ENCODE measurements at places on chromosomes 7 and 10.

GRCh38 chr7:94250124-94250523, 144.6 kb upstream of the COL1A2 start:
- no peak for DNase-seq

DNA sequence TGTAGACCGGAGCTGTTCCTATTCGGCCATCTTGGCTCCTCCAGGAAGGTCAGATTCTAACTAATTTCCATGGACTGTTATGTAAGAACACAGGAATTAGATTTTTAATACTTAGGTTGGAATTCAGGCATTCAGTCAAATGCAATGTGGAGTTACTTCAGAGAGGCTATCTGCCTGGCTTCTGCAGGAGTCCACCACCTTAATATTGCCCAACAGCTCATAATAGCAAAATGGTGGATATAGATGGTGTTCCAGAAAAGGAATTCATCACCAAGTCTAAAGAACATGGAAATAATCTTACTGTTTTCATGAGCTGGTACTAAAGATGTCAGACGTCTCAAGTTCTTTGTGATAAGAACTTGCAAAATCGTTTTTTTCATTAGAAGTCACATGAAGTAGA, 39.5 kb downstream of the CRHR2 start:
- peak; percentile 23 for DNase-seq

- DNase-seq = no peak
Observed at GRCh38 chr10:34711500-34711899, 103.6 kb downstream of the PARD3 start.

DNA sequence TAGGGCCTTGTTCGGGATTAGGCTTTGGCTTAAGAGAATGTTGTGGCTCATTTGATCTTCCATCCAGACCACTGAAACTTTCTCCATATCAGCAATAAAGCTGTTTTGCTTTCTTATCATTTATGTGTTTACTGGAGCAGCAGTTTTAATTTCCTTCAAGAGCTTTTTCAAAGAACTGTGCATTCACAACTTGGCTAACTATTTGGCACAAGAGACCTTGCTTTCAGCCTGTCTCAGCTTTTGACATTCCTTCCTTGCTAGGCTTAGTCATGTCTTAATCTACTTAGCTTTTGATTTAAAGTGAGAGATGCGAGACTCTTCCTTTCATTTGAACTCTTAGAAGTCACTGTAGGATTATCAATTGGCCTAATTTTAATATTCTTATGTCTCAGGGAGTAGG, 19.1 kb upstream of the AKR1B1 start:
- DNase-seq = no peak

DNA sequence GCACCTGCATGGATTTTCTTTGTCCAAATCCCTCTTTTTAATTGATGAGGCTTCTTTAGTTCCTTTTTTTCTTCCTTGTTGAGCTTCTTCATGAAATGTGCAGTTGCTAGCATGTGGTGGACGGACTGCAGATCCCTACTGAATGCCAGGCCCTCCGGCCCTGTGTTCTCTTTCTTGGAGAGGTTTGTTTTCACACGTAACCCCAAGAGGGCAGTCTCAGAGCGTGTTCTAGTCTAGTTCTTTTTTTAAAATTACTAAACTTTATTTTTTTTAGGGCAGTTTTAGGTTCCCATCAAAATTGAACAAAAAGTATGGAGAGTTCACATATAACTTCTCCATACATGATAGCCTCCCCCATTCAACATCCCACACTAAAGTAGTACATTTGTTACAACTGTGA, 190.0 kb downstream of the CFTR start:
- peak; percentile 11 for DNase-seq

DNA sequence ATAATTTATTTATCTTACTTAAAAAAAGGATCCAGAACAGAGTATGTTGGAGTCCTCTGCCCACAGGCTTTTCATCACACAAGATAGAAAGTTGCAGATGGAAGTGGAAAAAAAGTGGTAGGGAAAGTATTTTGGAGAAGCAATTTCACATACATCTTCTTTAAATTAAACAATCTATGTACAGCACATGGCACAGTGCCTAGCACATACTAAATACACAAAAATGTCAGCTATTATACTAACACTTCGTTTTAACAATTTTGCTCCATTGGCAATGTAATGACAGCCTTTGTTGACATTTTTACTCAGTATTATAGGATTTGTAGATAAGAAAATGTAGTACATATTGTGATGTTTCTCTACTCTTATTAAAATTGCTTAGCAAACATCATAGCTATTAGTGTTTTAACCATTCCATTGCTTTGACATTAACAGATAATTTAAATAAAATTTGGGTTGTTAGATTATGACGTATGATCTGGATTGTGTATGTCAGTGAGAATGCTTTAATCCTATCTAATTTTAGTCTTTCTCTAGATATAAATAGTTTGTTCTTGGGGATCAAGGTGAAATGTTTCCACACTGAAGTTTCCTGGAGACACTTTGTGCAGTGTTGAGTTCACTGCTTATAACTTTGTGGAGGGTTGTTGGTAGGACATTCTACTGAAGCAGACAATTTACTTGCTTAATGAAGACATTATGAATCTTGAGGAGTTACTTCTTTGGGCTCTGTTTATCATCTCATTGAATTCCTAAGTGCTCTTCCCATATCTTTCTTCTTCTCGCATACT, 202.8 kb upstream of the DKK1 start:
- DNase-seq = no peak

DNA sequence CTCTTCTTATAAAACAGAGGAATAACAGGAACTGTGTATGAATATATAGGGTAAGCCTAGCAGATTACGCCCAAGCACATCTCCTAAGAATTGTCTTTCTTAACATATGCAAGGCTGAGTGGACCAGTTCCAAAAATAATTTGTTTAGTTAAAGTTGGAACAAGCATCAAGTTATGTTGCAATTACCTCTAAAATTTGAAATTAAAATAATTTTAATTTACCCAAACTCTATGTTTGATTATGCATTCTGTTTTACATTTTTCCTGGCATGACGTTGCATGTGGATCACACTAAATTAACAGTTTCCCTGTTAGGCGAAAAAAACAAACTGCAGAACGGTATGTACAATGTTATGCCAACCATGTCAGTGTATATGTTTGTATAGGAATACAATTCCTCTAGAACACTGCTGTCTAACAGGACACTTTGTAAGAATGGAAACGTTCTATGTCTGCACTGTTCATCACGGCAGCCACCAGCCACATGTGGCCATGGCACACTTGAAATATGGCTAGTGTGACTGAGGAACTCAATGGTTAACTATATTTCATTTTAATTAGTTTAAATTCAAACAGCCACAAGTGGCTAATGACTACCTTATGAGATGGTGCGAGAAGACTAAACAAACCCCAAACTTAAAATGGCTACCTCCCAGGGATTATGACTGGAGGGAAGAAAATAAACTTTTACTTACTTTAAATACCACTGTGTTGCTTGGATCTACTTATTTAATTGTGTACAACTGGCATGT, 281.1 kb upstream of the KLF14 start:
- DNase-seq = no peak

DNA sequence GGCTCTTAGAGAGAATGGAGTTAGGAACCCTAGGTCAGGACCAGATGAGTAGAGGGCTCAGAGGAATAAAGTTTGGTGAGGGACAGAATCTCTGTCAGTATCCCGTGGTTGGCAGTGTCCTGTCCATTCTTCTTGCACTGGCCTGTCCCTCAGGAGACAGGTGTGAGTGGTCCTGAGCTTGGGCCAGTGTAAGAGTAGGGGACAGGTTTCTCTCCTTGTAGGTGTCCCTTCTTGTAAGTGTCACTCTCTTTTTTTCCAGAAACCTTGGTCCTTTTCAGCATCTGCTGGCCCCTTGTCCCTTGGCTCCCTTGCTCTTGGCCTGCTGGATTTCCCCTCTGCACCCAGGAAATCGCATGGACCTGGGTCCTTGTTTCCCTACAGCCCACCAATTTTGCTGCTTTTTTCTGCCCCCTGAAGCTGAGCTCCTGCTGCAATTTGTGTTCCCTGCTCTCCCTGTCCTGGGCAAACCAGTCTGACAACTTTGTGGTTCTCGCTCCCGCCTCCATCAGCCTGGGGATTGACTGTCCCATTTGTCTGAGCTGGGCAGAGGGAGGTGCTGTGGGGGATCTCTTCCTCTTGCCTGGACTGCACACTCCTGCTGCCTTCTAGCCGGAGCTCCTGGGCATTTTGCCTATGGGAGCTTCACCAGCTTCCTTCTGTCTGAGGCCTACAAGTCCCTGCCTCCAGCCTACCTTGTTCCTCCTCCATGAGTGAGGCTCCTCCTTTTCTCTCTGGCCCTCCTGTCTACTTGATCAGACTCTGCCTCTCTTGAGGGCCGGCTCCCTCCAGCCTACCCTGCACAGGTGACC, 6.5 kb downstream of the TSPAN14 start:
- peak; percentile 72 for DNase-seq

DNA sequence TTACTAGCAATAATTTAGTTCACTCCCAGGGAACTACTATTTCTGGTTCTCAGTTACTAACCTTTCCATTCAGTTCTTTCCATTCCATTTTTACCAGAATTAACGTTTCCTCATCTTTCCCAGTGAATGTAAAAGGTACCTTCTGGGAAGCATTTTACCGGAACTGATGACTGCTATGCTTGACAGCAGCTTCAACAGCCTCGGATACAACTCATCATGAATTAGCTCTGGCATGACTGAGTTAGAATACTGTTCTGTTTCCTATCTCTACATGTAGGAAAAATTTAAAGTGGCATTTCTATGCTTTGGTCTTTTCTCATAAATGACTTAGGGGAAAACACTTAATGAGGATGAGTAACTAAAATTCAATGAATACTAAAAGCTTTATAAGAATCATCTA, 18.6 kb downstream of the TAS2R41 start:
- no peak for DNase-seq

DNA sequence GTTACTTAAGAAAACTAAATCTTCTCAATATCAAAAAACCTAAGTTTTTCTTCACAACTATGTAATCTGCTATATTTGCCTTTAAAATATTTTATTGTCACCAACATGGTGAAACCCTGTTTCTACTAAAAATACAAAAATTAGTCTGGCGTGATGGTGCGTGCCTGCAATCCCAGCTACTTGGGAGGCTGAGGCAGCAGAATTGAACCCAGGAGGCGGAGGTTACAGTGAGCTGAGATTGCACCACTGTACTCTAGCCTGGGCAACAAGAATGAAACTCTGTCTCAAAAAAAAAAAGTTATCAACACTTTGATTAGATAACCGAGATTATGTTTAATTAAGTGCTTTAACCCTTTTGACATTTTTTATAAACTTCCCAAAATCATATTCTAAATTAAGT, 28.3 kb upstream of the CLDN4 start:
- no peak for DNase-seq

DNA sequence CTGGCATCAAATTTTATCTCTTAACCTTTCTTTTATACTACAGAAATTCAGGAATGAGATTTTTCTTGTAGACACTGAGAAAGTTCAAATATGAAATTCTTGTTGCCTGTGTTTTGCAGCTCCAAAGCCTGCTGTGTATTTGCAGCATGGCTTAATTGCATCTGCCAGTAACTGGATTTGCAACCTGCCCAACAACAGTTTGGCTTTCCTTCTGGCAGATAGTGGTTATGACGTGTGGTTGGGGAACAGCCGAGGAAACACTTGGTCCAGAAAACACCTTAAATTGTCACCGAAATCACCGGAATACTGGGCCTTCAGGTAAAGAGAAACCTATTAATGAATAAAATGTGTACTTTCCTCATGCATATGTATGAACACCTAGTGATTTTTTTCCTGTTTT, 24.8 kb downstream of the LIPK start:
- DNase-seq = no peak

DNA sequence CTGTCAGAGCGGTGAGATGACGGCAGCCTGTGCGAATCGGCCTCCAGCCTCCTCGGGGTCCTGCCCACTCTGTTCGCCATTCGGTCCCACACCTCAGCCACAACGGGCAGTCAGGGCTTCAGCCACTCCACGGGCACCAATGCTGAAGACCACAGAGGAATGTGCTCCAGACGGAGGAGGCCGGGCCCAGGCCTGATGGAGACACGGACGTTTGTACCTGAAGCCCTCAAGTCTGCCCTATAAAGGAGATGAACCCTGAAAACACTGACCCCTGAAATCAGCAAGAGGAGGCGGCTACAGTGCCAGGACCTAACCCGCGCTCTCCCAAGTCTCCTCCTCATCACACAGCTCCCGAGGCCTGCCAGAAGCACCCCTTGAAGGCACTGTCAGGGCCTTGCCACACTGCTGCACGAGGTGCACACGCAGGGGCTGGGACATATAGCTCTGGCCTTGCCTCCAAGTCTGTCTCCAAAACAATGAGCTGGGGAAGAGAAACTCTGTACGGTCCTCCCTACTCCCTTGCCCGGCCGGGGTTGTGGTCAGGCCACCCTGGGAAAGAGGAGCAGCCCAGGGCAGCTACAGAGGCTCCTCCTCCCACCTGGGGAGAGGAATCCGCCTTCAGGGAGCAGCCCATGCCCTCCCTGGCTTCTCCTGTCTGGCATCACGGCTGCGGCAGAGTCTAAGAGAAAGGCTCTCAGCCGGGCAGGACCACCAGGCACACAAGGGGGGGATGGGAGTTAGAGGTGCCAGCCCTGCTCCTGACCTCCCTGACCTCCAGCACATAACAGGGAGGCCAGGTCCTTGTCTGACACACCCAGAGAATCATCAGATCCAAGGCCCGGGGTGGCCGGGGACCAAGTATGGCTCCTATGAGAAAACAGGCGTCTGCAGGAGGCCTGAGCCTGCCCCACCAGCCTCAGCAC, 310.1 kb downstream of the PTPRN2 start:
- DNase-seq = peak; percentile 38

- DNase-seq = no peak
Observed at GRCh38 chr7:45681596-45682357, 107.6 kb downstream of the ADCY1 start.

DNA sequence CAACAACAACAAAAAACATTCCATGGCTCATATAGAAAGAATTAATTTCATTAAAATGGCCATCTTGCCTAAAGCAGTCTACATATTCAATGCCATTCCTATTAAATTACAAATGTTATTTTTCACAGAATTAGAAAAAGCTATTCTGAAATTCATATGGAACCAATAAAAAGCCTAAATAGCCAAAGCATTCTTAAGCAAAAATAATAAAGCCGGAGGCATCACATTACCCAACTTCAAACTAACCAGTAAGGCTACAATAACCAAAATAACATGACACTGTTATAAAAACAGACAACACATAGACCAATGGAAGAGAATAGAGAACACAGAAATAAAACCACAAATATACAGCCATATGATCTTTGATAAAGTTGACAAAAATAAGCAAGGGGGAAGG, 330.4 kb downstream of the KIF20B start:
- no peak for DNase-seq

DNA sequence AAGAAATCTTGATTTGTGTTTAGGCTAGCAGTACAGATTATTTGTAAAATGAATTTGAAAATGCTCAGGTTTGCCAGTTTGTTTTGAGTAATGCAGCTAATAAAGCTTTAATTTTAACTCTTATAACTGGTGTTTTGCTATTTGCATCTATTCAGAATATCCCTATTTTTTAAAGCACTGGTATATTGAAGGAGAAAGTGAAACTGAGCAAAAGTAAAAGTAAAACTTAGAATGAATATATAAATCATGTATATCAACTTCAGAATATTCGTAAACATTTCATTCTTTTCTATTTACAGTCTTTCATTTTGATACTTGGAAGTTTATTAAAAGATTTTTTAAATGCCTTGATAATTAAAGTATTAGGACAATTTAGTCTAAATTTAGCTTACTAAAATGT, 26.2 kb downstream of the TASOR2 start:
- DNase-seq = no peak

GRCh38 chr7:101550641-101551541, 78.2 kb downstream of the MYL10 start:
- DNase-seq = peak; percentile 74

All from H7 (cell line).